DMS153 (cell line): ENCODE measurements at places on chromosomes 1 and 21.
A peak's percentile ranks its signal among the peaks of the same experiment; 100 is the strongest.

- peak; percentile 70 for DNase-seq
Observed at GRCh38 chr1:168918860-168919741, 187.4 kb upstream of the ATP1B1 start.

GRCh38 chr1:22137004-22137720 is 5.7 kb downstream of the WNT4 start:
- no peak for DNase-seq

- DNase-seq = no peak
Observed at GRCh38 chr1:227002531-227003049, 62.5 kb downstream of the COQ8A start.

- DNase-seq = no peak
Observed at GRCh38 chr1:151494741-151495281, 16.4 kb upstream of the CGN start.

- no peak for DNase-seq
Observed at GRCh38 chr1:153586347-153586746, 20.7 kb upstream of the S100A2 start.
